ENCODE measurements at places on chromosomes 2 and 18.

- no peak for DNase-seq
These were observed 299.5 kb downstream of the GBX2 start for GRCh38 chr2:235868645-235869044.

DNA sequence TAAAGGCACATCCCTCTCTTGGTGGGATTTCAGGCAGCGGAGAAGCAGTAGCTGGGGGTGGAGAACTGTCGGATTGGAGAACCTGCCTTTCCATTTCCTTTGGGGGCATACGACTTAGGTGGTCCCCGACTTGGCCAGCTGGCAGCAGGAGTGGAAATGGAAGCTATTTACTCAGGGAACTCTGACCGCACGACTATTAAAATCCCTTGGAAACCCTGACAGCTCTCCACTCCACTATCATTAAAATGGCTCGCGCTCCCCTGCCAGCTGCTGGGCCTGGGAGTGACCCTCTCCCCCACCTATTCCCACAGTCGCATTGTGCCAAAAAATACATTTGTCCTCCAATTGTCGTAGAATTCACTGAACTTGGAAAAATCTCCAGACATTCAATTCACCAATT lies 77.7 kb upstream of the APCDD1 start:
- no peak for DNase-seq

DNA sequence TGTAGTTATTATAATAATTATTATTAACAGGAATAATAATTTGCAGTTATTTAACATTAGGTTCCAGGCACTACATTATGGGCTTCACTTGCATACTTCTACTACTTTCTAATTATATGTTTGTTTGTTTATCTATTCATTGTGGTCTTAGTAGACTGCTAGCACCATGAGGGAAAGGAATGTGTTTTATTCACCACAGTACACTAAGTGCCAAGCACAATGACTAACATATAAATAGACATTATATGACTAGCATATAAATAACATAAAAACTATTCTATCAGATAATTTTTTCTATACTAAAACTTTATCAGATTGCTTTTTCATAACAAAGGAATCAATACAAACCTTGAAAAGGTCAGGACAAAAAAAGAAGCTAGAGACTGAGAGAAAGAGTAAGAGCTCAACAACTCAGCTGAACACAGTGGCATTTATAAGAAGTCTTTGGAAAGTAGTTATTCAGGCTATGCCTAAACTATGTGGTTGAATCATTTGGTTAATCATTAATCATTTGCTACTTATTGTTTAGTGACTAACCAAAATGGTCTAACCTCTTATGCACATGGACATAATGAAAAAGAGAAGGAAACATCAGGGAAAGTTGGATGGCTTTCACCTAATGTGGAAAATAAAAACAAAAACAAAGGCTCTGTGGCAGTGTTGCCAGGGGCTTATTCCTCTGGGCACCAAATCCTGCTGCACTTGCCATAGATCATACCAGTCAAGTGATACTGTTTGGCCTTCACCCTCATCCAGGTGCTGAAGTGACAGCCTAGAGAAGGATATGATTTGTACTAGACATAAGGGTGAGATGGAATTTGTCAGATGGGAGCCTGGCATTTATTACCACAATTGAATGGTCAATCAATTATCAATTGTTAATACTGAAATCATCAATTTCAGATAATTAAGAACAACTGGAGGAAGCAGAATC lies 174.9 kb downstream of the ETAA1 start:
- no peak for DNase-seq

GRCh38 chr2:99706735-99707134 lies 216.9 kb upstream of the REV1 start:
- no peak for DNase-seq

GRCh38 chr18:35392375-35392774 lies 15.2 kb upstream of the ZNF396 start:
- no peak for DNase-seq

DNA sequence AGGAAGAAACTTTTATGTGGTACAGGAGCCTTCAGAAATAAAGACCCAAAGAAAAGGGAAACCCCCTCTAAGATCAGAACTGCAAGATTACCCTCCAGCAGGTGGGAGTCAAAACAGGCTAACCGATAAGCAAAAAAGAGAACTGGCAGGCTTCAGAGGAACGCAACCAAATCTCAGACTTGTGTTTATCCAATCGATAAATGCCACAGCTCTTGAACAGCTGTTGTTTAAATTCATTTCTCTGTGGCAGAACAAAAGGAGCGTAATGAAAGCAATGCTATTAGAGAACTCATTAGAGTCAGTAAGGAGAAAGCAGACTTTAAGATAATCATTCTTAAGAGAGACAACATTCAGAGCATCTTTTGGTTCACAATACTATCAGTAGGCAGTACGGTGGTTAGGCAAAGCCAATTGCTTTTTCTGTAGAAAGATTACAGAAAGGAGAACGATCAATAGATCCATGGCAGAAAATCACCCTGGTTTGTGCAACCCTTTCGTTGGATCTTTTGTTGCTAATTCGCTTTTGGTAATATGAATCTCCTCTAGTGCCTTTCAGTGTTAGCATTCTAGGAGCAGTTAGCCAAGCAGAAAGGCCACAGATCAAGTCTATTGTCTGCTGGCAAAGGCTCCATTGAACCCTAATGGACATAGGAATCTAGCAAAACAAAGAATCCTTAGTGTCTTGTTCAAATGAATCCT lies 476.4 kb upstream of the CHST9 start:
- no peak for DNase-seq

- DNase-seq: no peak
These were observed 427.5 kb upstream of the KLHL29 start for GRCh38 chr2:22957446-22957845.

GRCh38 chr2:10305715-10306114 lies 3.0 kb downstream of the HPCAL1 start:
- no peak for DNase-seq

DNA sequence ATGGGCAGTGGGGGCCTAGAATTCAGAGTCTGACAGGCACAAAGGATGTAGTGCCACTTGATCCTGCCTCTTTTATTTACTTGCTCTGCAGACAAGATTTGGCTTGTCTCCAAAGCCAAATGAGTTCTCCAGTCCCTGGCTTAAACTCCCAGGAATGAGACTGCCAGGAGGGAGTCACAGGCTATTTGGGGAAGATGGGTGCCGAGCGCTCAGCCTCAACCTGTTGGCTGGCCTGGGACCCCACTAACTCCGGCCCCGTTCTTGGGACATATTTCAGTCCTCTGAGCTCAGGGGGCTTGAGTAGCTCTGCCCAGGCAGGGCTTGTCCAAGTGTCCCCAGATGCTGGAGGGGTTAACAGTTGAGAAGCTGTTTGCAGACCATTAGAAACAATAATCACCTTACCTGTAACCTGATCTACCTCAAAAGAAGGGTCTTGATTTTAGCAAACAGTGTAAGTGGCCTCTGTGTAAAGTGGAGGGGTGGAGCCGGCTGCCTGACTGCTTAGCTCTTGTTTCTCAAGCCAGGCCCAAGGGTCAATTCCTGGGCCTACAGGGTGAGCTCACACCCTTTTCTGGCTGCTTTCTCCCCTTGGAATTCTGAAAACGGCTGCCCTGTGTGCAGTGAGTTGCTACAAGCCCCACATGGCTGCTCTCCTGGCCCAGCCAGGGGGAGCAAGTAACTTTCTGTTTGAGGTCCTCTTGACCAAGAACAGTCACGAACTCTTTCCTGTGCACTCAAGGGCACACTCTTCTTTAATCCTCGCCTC lies 27.1 kb upstream of the FZD5 start:
- DNase-seq: no peak

DNA sequence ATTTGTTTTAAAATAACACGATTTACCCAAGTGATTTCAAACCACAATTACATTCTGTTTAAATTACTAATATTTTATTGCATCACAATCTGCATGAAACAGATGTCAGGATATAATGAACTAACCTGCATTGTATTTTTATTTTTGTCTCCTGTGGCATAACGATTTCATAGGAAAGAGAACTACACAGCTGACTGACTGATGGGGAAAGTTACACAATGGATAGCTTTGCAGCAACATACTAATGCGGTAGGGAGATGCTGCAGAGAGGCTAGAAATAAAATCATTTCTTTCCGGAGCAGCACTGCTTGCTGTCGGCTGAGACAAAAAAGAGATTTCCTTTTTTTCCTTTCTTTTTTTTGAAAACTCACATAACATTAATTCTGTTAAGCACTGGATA lies 36.9 kb downstream of the SCN1A start:
- DNase-seq: no peak

DNA sequence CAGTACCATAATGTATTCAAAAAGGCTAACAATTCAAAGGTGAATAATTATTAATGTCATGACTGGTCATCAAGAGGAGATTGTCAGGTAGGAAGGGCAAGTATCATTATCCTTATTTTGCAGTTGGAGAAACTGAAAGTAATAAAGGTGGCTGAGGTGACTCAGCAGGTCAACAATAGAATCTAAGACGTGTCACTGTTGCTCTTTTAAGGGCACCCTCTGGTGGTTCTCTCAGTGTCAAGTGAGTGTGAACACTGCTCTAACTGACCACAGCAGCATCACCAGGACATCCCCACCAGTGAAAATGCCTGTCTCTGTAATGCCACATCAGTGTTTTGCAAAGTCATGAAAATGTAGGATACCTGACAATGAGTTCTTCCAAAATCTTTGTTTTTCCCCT lies 69.7 kb downstream of the DCC start:
- DNase-seq: no peak

DNA sequence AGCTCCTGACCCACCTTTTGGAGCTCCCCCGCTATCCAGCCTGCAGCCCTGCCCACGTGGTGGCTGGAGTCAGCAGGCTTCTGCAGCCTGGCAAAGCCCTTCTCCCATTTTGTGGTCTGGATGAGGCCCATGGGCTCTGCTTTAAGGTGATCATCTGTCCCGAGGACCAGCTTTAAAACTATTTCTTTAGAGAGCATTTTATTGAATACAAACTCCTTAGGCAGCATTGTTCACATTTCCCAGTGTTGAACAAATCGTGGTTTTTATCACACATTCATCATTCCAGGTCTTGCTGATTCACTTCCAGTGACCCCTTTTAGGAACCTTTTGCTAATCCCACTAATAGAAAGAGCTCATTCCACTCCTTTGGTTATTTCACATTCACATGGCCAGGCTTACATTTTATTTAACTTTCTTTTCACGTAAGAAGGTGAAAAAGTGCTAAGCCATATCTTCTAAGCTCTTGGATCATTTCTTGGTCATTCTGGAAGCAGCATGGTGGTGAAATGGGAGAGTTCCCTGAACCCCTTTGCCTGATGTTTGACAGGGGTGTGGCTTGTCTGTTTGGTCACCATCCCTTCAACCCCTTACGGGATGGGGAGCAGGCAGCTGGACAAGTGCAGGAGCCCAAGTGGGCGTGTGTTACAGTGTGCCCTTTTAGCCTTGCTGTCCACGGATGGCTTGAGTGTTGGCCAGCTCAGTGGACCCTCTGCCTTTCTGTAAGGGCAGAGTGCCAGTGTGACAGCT lies 80.4 kb upstream of the RAPGEF4 start:
- peak; percentile 76 for DNase-seq

DNA sequence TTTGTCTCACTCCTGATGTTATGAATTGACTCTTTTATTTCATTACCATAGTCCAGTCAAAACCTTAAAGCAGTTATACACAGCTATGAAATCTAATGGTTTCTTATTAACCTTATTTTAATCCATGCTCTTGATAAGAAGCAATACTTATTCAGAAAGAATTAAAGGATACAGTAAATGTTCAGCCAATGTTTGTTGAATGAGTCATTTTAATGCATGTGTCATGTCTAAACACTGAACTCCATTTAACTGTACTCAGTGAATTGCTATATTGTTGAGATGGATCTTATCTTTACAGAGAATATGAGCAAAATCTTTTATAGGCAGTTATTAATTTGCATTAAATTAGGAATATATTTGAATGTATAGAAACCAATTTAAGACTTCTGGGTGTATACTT lies 135.1 kb upstream of the TFPI start:
- peak; percentile 23 for DNase-seq
